ENCODE measurements at places on chromosomes 2 and 18.

GRCh38 chr2:15799432-15799827 is 140.9 kb upstream of the MYCN start:
- peak; percentile 56 for DNase-seq

GRCh38 chr2:239078128-239078924 is 230.4 kb downstream of the TWIST2 start:
- DNase-seq = no peak

DNA sequence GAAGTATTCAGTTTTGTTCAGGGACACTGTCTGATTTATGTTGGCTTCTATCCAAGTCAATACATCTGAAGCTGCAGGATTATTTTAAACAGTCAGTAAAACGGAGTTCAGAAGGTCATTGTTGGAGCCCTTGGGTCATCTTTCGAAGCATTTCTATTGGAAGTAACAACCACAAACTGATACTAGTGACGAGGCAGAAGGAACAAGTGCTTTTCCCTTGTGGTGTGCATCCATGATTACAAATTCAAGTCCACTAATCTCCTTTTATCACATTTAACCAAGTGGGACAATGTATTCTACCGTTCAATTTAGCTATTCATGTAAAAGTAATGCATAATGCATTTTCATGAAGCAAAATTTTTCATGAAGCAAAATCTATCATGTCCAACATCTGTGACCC is 76.9 kb downstream of the CD226 start:
- no peak for DNase-seq

GRCh38 chr2:20212871-20213503 is 11.9 kb downstream of the SDC1 start:
- DNase-seq = no peak

GRCh38 chr2:185942855-185943254 is 204.3 kb downstream of the FSIP2 start:
- no peak for DNase-seq

- no peak for DNase-seq
These were observed 26.6 kb downstream of the CCDC195 start for GRCh38 chr2:224689539-224689938.

DNA sequence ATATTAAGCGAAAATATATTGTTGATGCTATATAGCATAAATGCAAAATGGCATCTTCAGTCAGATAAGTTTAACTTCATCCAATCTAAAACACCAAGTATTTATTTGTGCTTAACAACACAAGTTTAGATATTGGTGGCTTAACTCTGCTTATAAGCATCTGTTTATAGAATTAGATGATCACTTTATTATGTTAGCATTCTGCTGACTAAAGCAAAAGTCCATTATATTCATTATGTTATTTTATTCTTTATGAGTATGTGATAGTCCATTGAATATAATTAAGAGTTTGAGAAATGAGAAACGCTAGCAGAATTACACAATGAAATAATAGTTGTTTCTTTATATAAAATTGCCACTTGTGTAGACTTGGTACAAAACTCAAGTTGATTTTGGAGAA is 401.2 kb upstream of the CDH7 start:
- DNase-seq = no peak

DNA sequence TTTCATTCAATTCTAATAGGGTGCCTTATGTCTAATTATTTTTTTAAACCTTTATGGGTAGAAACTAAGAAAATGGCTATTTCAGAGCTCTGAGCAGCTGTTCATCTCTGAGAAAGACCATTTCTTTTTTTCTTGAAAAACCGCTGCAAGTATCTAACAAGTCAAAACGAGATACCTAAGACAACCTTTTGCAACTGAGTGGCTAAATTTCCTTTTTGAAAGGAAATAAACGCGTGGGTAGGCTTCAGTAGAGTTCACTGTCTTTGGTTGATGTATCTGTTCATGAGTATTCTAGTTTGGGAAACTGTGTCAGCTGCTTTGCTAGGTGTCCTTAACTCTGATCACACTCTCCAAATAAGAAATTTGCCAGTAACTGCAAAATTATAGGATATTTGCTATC is 104.3 kb upstream of the LINC00305 start:
- DNase-seq = no peak

DNA sequence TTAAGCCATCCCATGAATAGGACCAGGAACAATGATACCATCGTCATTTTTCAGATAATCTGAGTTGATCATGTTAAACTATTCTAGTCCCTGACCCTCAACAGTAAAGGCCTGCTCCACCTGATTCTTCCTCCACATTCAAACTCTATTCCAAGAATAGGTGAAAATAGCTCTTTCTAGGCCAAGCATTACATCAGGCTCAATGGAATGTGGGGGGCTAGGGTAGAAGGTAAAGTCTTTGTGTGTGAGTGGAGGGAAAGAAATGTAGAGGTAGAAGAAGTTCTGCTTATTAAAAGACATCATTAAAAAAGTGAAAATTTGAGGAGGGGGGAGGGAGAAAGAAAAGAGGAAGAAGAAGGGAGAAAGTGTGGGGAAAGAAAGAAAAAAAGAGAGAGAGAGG is 653.3 kb upstream of the PKDCC start:
- DNase-seq = no peak

Data from hepatocyte (in vitro differentiated cells).